ENCODE measurements at places on chromosomes 16 and 17. TPM values are rescaled to one million over a fixed set of nuclear protein-coding genes. Genes with fewer than 3 reads are reported as not detected.

DNA sequence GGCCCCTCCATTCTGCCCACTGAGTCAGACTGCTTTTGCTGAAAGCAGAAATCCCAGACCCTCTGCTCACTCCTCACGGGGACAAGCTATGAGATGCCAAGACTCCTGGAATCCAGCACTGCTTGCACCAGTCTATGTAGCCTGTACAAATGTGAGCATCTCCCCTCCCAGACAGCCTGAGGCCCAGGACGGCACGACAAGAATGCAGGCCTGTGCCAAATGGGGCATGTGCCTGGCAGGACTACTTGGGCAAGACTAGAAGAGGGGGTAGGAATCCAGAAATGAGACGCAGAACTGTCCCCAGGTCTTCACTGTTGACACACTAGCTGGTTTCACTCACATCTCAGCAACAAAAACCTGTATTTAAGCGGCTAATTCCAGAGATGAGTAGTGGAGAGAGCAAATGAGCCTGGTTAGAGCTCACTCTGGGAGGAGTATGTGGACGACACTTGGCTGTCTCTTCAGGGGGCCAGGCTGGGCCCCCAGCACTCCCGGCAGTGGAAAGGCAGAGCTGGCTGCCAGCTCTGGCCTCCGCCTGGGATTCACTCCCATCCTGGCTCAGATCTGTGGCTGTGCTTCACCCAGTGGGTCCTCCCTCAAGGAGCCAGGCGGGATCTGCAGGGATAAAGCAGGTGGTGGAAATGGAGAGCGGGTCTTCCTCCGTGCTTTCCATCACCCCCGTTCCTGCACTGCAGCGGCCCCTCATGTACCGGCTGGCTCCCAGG is 2.9 kb upstream of the MYO1C start:
- no peak for DNase-seq

DNA sequence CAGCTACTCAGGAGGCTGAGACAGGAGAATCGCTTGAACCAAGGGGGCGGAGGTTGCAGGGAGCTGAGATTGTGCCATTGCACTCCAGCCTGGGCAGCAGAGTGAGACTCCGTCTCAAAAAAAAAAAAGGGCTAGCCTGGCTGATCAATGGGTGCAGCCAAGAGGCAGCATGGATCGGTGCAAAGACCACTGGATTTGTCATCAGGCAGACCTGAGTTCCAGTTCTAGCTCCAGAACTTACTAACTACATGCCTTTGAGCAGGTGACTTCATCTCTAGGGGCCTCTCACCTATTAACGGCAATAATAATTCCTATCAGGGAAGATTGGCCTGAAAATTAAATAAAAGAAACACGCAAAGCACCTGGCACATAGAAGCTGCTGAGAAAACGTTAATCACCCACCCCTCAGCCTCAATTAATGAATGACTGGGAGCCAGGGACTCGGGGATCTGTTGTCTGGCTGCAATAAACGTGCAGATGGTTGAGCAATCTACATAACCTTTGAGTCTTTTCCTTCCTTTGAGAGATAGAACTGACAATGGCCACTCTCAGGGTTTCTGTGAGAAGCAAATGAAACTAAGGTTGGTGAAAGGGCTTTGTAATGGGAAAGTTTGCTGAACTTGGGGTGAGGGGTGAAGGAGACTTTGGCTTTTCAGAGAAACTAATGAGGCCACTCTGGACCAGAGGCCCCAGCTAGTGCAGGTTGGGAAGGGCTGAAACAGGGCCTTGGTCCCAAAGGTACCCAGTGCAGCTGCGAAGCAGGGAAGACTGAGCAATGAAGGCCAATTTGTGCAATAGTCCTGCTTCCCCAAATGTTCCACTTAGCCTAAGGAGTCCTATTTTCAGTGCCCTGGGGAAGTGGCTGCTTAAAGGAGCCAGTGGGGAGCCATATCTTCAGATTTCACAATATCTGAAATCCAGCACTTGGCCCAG is 7.6 kb downstream of the SEZ6L2 start:
- DNase-seq = no peak

DNA sequence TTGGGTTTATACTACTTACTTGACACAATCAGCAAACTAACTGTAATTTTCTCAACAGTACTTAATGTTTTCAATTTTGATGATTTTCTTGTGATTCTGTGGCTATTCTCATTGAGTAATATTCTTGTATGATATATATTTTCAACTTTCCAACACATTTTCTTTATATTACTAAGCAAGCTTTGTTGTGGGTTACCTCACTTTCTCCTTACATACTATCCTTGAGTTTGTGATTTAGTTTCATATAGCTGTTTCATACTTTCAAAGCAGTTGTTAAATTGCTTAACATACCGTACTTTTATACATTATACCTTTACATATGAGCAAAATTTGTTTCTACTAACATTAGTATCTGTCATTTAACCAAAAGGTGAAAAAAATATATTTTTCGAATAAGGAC is 197.1 kb downstream of the BCAS3 start:
- DNase-seq = no peak

- no peak for DNase-seq
Measured at GRCh38 chr17:64496348-64496785, 487 bp downstream of the POLG2 start.

CCDC78 gene
- 0.38 TPM for total RNA-seq

ZFP3 gene
- 0.83 TPM for total RNA-seq

ERN1 gene
- total RNA-seq = 30.9 TPM

GSG1L gene
- not detected for total RNA-seq

BRIP1 gene
- total RNA-seq = 1.2 TPM

SDK2 gene
- 0.15 TPM for total RNA-seq

CNTNAP4 gene
- total RNA-seq = not detected

CLEC16A gene
- total RNA-seq = 21.6 TPM

P3H4 gene
- 3.3 TPM for total RNA-seq

Data from left lobe of liver (tissue), 2 donors.